Stimulated activated CD8-positive, alpha-beta memory T cell treated with anti-CD3 and anti-CD28 coated beads, Interleukin-4, amount 100 ng/mL, for 4 hours (primary cell): ENCODE measurements at places on chromosomes 3 and 15.

DNA sequence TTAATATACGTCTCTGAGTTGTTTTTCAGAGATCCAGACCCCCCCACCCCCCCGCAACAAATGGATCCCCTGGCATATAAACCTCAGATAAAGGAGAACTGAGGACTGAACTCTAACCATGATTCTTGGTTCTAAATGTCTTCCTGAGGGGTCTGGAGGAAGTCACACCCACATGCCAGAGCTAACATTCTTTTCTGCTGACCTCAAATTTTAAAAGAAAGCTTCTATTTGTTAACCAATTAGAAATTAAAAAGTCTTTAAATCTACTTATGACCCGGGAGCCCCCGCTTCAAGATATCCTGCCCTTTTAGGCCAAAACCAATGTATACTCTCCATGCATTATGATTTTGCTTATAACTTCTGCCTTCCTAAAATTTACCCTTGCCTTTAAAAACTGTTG is 188.3 kb downstream of the ECT2 start:
- no peak for DNase-seq

DNA sequence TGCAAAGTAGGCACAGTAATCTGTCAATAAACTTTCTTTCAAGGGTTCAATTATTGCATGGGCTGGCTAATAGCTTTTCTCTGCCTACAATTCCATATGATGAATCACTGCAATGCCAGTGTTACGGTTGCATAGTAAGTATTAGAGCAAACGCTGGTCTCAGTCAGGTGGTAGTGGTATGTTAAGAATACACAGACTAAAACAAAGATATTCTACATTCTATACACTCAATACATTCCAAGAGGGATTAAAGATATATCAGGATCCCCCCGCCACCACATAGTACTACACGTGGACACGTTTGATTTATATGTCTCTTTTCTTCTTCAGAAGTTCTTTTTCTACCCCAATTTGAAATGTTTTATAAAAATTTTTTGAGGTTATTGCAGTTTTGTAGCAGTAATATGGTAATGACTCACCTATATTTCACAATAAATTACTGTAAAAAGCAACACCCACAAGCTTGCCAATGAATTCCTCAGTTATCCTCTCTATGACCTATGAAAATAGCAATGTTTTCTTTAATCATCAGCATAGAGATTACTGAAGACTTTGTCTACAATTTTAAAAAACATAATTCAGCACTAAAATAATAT is 68.2 kb downstream of the CD200R1L start:
- DNase-seq: no peak

GRCh38 chr15:67193223-67193990 is 61.1 kb downstream of the AAGAB start:
- no peak for DNase-seq

GRCh38 chr3:172515130-172515918 is 7.9 kb downstream of the TNFSF10 start:
- DNase-seq: no peak

GRCh38 chr3:69838217-69838616 is 99.0 kb downstream of the MITF start:
- no peak for DNase-seq

- DNase-seq: no peak
Measured at GRCh38 chr3:89364314-89364713, 256.9 kb downstream of the EPHA3 start.

GRCh38 chr3:15359677-15360397 is 27.5 kb upstream of the SH3BP5 start:
- DNase-seq: no peak

GRCh38 chr3:20160230-20160629 is 25.8 kb downstream of the SGO1 start:
- no peak for DNase-seq

GRCh38 chr15:99628374-99629001 is 62.7 kb downstream of the MEF2A start:
- no peak for DNase-seq

DNA sequence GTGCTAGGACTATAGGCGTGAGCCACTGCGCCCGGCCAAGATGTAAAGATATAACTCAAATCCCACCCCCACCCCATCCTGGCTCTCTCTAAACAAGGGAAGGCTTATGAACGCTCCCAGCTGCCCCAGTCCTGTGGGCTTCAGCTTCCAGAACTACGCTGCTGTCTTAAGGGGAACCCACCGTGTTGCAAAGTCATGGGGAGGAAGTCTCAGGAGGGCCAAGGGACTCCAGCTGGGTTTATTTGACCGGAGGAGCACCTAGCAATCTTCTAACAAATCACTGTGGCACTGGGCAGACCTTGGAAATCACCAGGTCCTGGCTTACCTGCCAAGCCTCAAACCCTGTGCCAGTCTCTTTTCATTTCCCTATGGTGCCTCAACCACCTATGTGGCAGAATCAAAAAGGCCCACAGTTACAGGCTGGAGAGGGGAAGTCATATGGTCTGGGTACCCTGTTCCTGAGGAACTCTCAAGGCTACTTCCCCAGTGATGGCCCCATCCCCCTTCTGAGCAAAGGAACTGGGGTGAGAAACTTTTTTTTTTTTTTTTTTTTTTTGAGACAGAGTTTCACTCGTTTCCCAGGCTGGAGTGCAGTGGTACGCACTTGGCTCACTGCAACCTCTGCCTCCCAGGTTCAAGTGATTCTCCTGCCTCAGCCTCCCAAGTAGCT is 83.4 kb downstream of the RBPMS2 start:
- no peak for DNase-seq

DNA sequence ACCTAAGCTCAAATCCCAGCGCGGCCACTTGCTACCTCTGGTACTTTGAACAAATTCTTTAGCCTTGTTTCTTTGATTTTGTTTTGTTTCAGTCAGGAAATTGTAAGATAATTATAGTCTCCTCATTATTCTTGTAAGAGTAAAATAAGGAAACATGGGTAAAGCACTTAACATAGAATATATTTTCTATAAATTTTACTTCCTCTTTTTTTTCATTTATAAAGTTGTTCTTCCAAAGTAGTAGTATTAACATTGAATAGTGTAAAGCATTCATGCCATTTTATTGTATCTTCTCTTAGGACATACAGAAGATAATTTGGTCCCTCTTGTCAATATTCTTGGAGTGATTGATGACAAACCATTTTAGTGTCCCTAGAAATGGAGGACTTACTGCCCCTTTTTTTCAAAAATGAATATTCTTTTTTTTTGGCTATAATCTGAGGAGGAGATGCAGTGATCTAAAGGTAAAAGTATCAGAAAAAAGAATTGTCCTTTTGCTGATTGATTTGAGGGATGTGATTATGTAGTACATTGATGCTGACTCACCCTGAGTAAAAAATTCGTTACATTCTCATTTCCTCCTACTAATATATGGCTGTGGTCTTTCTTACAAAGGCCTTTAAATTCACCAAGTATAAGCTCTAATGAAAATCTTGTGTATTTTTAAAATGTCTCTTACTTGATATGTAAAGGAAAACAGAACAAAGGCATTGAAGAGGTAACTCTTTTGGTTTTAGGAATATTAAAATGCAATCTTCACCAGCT is 51.0 kb downstream of the ALCAM start:
- no peak for DNase-seq

DNA sequence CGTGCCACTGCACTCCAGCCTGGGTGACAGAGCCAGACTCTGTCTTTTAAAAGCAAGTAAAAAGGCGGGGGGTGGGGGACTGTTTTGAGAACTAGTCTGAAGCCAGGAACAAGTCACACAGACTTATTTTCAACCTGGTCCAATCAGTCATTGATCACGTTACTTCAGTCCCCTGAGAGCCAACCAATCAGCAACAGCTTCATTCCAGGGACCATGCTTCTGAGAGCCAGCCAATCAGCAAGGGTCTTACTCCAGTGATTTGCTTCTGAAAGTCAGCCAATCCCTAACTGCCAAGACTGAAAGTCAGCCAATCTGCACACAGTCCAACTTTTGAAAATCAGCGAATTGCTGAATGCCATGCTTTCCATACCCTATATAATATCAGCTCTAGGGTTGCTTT is 48.6 kb upstream of the C15orf39 start:
- DNase-seq: no peak

- no peak for DNase-seq
Measured at GRCh38 chr3:98732286-98733052, 30.7 kb upstream of the ST3GAL6 start.

DNA sequence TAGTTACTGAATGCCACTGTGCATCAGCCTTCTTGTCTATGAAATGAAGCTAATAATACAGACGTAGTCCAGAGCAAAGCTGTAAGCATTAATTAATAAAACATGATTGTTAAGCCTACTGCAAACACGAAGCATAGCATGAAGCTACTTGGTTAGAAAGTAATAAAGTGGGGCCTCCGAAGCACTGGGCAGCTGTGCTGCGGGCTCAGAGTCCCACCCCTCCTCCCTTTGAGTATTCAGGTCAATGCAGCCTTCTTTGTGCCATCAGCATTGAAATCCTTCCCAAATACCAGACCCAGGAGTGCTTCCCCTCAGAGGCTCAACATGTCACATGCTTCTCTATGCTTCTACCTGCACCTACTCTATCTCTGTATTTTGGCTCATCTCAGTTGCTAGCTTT is 1112.6 kb downstream of the IGSF11 start:
- DNase-seq: no peak

DNA sequence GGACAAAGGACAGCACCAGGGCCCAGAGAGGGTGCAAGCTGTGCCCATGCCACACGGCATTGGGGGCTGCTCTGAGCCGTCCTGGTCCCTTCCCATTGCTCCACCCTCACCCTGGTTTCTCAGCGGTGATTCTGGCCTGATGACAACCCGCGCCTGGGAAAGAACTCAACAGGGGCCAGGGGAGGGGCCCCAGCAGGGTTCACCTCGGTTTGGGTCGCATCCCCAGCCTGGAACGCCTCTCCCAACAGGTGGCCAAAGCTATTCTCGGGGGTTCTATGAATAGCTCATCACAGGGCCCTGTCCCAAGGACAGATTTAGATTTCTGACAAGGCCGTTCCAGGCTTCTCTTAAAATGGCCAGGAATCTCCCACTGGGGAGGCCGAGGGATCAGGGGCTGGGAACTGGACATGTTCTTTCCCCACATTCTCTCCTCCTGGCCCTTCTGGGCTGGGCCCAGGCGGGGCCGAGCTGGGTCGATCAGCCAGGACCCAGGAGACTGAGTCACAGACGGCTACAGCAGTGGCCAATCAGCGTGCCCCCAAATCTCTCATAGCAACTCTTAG is 17.9 kb downstream of the GRIP2 start:
- DNase-seq: no peak

DNA sequence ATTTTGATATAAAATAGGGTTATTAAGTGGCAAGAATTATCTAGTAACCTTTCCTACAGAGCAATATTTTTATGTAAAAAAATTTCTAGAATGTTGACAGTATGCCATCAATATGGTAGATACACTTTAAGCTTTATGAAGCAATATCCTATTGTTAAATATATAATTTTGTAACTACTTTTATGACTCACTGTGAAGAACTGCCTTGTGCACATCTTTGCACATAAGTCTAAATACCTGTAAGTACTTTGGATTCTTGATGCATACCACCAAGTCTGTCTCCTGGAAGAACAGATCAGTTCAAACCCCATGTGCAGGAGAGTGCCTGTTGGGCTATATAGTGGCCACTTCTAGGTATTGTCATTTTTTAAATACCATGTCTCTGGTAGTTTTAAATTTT is 205.7 kb upstream of the EIF1B start:
- no peak for DNase-seq

GRCh38 chr15:86595741-86596140 is 516.1 kb downstream of the AGBL1 start:
- DNase-seq: no peak

DNA sequence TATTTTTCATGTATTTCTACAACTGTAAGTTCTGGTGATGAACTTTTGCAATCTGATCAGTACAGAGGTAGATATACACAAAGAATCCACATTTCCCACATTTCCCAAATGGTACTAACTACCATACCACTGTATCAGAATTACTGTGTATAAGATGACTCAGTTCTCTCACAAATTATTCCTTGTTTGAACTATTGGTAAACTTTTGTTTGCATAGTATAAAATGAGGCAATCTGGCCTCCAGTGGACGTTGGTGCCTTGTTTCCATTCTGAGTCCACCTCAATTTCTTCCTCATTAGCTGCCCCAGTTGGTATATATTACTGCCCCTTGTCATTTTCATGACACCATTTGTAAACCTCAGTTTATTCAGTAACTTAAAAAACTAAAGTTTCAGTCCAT is 38.5 kb downstream of the SPTSSB start:
- DNase-seq: no peak

DNA sequence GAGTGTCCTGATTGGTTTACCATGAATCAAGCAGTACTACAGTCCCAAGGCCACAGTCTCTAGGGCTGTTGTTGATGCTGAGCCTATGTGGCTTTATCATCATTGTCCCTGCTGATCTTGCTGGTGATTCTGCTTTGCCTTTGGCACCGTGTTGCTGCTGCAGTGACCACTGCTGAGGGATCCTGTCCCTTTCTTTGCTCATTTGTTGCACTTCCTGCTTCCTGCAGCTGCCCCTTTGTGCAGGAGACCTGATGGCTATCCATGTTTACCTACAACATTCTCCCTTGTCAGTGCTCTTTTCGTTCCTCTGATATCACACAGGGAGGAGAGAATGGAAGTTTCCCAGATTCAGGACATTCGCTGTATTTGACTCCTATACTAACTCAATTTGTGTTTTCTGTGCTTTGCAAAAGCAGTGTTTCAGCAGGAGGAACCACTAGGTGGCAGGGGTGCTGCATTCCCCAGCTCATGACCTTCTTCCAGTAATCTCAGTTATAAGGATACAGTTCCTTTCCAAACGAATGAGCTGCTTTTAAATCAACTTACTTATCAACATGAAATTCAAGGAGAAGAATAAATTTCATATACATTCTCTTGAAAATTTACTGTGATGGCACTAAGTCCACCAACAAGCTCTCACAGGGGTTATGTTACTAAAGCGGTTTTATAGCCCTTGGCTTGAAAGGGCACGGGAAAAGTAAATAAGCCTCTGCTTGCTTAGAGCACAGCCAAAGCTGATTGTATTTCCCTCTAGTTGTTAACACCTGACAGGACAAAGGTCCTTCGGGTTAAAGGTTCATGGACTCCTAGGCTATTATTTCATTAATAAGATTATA is 9.7 kb upstream of the THUMPD3 start:
- DNase-seq: peak; percentile 22
